HT1080 (cell line): ENCODE measurements at places on chromosomes 2 and 18.
A peak's percentile ranks its signal among the peaks of the same experiment; 100 is the strongest.

GRCh38 chr18:58132595-58133261 lies 88.7 kb downstream of the NEDD4L start:
- DNase-seq = no peak

DNA sequence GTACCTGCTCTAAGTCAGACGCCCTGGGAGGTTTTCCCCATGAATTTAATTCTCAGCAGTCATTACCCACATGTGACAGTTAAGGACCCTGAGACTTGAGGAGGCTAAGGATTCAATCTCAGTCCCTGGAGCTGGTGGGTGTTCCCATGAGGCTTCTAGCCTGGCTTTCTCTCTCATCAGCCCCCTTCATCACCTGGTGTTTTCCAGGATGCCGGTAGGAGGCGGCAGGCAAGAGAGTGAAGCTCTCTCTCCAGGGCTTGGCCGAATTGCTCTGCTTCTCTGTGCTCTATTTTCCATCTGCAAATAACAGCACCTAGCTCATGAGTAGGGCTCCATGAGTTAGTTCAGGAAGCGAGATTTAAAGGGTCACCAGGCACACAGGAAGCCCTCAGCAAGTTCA lies 241.9 kb downstream of the PTPRM start:
- no peak for DNase-seq

GRCh38 chr18:59011786-59012185 lies 127.9 kb upstream of the SEC11C start:
- no peak for DNase-seq

DNA sequence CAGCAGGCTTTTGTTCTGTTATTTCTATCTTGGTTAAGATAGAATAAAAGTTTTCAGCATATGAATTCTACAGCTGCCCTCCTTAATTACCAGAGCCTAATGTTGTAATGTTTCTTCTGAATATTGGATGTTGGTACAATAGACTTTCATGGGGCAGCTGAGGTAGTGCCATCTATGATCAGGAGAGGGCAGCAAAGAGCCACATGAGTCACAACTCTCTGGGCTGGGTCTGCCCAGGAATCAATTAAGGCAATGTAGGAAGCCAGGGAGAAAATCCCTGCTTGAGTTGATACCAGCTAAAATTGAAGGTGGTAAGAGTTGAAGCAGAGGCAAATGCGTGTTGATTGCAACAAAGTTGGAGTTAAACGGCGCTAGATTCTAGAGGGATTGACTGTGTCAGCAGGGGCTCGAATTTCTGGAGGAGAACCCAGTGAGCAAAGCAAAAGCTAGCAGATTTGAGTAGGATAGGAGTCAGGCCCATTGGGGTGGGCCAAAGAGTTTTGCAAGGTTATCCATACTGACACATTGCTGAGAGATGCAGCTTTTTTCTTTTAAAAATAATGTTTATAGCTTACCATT lies 10.6 kb upstream of the MC5R start:
- peak; percentile 45 for DNase-seq

DNA sequence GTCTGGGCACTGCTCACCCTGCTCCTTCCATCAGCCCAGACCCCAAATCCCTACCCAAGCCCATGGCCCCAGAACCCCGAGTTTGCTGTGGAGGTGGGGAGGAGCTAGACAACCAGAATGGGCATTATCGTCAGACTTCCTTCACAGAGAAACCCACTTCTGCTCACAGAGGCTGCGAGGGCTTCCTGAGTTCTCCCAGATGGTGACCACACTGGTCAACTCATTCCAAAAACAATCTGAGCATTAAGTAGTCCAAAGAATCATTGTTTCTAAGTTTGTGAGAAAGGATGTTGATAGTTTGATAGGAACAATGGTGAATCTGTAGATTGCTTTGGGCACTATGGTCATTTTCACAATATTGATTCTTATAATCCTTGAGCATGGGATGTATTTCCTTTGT lies 60.2 kb downstream of the LRRC30 start:
- DNase-seq = no peak

GRCh38 chr2:233503947-233504637 lies 62.5 kb downstream of the USP40 start:
- no peak for DNase-seq

DNA sequence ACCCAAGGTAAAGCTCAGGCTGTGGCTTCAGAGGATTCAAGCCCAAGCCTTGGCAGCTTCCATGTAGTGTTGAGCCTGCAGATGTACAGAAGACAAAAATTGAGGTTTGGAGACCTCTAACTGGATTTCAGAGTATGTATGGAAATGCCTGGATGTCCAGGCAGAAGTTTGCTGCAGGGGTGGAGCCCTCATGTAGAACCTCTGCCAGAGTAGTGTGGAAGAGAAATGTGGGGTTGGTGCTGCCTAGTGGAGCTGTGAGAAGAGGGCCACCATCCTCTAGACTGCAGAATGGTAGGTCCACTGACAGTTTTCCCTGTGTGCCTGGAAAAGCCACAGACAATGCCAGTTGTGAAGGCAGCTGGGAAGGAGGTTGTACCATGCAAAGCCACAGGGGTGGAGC lies 239.9 kb downstream of the SPAG16 start:
- DNase-seq = no peak

DNA sequence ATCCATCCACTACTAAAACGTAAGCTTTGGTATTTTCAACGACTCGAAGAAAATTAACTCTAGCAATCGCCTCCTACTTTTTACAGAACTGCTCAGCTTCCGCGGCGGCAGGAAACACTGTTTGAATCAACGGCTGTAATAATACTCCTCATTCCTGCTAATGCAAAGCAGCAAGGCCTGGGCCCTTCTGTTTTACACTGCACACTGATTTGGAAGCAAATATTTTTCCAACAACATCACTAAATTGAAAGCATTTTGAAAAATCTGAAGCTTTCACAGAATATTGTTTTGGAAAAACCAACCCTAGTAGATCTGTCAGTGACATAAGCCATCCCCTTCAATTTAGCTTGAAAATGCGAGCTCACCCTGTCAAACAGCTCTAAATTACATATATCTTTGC lies 261.2 kb downstream of the TXNL1 start:
- no peak for DNase-seq

DNA sequence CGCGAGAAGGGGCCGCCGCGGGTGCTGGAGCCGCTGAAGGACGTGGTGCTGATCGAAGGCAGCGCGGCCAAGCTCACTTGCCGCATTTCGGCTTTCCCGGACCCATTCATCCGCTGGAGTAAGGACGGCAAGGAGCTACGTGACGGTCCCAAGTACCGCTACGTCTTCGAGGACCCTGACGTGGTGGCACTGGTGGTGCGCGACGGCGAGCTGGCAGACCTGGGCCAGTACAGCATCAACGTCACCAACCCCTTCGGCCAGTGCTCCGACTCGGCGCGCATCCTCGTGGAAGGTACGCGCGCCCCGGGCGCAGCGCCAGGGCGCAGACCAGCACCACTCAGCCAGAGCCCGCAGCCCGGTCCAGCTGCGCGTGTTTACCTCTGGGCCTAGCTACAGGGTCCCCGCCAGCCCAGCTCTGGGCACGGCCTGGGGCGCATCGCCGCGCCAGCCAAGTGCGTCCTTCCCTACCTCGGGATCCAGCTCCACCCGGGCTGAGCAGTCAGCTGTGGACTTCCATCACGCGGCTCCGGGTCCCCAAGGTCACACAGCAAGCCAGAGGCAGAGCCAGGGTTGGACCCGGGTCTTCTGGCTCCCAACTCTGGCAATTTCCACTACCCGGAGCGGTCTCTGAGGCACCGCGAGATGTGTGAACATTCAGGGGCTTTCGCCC lies 1.7 kb upstream of the GMPPA start:
- DNase-seq = no peak

DNA sequence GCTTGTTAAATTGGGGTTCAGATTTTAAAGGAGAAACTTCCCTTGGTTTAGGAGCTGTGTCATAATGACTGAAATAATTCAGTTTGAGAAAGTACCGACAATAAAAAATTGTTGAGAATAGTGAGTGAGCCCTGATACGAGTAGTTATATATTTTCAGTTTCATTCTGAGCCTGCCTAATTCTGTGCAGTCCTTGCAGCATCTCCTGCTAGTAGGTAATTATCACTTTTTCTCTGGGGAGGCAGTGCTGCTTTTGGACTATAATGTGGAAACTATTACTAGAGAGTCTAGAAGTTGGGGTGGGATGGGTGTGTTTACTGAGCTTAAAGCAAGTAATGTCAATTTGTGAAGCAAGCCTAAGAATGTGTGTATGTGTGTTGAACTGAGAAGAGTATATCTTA lies 21.7 kb downstream of the ZNF638 start:
- DNase-seq = no peak
